Cerebellar nuclear complex (tissue), 1 donor: ENCODE measurements at places on chromosomes 16 and 17.
A peak's percentile ranks its signal among the peaks of the same experiment; 100 is the strongest.

DNA sequence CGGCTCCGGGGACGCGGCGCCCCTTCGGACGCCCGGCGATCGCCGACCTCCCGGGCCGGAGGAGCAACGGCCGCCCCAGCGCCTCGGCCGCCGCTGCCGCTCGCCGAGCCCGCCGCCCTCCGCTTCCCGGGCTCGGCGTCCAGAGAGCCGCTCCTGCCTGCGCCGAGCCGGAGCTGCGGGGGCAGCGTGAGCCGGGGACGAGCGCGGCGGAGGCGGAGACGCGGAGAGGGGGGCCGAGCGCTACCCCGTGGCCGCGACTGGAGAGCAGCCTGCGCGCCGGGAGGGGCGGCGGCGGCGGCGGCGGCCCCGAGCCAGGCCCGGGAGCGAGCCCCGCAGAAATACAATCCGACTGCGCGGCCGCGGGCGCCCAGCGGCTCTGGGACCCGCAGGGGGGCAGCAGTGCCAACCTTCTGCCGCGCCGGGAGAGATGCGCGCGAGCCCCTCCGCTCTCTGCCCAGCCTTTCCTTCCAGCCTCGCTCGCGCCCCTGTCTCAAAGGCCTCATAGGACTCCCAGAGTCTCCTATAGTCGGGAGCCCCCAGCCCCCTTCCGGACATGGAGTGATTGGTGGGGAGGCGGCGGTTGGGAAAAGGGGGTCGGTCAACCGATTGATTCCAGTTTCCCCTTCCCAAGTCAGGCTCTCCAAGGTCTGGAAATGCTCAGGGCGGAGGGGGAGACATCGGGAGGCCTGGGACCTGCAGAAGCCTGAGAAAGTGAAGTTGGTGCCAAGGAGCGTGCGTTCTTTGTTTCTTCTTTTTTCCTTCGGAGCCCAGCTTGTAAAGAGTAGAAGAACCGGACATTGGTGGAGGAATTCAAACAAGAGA lies 1.0 kb upstream of the SDK2 start:
- no peak for DNase-seq

GRCh38 chr17:81093619-81094508 lies 58.9 kb downstream of the BAIAP2 start:
- peak; percentile 34 for DNase-seq

DNA sequence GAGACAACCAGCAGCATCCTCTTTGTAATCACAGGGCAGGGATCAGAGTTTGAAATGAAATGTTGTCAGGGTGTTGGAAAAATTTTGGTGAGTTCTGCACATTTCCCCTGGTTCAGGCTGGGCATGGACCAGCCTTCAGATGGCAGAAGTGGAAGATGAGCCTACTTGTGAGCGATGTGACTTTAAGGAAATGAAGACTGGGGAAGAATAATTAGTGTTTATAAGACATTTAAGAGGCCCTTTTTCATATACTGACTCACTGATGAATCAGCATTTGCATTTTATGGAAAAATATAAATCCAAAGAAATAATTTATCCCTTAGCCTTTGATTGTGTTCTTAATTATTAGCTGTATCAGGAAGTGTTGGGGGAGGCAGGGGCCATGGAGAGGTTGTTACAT lies 20.9 kb downstream of the GPR179 start:
- DNase-seq, result no peak

- no peak for DNase-seq
Observed at GRCh38 chr17:32684087-32684958, 192.6 kb downstream of the MYO1D start.

DNA sequence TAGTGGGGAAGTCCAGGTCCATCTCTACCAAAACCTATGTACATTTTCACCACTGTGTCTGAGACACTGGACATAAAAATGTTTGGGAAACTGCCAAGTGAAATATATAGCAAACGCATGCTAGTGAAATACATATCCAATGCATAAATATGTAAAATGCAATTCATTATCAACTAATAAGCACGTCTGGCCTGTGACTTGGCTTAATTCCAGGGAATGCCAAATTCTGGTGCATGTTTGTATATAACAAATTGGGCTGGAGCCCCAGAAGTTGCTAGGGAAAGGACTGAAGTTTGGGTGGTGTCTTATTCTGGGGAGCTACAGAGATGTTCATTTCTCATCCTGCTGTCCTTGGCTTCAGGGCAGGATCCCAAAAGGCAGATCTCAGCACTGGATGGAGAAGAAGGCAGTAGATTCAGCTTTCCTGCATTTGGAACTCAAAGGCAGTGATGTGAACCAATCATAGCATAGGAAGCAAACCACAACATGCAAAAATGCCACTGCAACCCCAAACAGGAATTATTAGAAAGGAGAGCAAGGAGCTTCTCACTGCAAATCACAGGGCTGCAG lies 184.3 kb downstream of the HS3ST3A1 start:
- no peak for DNase-seq

GRCh38 chr17:57739402-57740234 lies 5.5 kb downstream of the CCDC182 start:
- DNase-seq, result no peak

DNA sequence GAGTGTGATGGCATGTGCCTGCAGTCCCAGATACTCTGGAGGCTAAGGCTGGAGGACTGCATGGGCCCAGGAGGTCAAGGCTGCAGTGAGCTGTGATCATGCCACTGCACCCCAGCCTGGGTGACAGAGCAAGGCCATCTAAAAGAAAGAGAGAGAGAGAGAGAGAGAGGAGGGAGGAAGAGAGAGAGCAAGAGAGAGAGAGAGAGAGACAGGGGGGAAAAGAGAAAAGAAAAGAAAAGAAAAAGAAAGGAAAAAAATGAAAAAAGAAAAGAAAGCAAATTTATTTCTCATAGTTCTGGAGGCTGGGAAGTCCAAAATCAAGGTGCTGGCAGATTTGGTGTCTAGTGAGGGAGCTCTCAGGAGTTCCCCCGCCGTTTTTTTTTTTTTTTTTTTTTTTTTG lies 33.3 kb downstream of the RNF135 start:
- DNase-seq, result no peak

DNA sequence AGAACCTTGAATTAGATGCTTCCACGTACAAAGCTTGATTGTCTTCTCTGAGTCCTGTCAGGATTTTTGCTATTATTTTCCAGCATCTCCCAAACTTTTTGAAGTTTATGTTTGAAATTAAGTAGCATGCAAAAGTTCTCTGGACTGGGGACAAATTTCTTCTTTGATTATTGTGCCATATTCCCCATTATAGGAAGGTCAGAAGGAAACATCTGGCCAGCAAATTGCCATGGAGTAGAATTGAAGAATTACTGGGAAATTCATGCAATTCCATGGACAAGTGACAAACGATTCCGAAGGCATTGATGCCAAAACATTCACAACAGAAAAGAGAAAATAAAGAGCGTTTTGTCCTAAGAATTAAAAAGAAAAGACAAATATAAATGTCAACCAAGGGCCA lies 737.2 kb downstream of the CDH11 start:
- no peak for DNase-seq

- no peak for DNase-seq
Observed at GRCh38 chr16:4450931-4451519, 23.4 kb downstream of the NMRAL1 start.

- DNase-seq, result no peak
Observed at GRCh38 chr17:77212081-77212832, 71.5 kb downstream of the SEC14L1 start.

DNA sequence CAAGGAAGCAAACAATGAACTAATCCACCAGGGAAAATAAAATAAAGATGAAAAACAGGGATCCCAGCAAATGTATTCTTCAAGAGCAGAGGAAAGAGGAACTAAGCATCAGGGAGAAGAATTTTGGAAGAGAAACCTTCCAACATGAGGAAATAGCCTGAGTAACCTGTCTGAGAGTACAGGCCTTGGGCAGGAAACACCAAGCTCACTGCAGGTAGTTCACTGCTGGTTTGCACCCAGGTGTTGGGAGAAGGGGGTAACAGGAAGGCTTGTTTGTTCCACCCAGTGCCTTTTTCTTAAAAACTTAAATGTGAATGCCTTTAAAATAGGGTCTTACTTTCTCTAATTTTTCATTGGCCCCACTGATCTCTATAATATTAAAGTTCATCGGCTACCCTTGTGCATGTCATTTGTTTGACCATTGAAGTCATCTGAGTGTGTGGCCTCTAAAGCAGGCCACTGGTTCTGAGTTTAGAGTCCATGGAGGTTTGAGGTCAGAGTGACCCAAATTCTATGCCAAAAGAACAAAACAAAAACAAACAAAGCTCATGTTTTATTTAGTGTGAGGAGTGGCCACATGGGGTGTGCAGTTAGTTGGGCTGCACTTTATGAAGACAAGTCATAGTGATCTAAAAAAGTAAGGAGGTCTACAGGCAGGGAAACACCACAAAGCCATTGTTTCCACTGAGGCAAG lies 62.9 kb upstream of the COX10 start:
- no peak for DNase-seq

DNA sequence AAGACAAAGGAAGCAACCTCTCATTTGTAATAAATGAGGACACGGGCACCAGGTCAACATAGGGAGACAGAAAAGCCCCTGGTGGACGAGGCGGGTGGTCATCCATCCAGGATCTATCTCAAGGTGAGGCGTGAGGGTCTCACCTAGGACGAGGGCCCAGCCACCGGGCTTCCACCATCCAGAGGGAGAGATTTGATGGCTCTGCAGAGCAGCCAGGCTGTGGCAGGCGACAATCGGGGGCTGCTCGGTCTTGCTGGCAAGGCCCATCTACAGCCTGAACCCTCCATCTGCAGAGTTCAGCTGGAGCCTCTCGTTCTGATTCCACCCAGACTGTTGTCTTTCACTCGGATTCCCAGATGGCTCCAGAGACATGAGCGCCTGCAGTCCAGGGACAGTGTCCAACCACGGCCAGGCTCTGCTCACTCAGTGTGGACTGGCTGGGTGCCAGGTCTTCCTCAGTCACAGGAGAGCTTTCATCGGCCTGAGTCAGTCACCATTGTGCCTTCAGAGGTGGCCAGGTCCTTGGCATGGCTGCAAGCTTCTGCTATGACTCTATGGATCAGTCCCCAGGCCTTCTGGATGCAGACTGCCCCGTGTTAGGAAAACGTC lies 5.9 kb downstream of the LITAFD start:
- peak; percentile 49 for DNase-seq

- no peak for DNase-seq
Observed at GRCh38 chr16:74680681-74681080, 14.0 kb upstream of the RFWD3 start.

- DNase-seq, result no peak
Observed at GRCh38 chr16:28610595-28611191, 849 bp upstream of the SULT1A1 start.
